ENCODE measurements at places on chromosomes 3 and 15.
A peak's percentile ranks its signal among the peaks of the same experiment; 100 is the strongest.

DNA sequence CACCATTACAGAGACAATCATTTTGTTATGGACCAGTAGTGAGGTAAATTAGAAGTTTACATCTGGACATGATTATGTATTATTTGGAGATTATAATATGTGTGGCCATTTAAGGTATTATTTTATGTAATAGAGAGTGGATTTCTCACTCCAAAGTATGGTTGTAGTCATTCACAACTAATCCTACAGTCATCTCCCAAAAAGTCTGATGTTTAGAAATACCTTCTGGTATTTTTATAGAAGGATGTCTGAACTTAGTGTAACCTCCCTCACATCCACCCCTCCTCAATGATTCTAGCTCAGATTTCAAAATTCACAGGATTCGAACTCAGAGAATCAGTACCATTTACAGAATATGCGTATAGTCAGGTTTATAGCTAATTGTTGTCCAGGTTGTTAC, 346.6 kb upstream of the MEIS2 start:
- no peak for DNase-seq

DNA sequence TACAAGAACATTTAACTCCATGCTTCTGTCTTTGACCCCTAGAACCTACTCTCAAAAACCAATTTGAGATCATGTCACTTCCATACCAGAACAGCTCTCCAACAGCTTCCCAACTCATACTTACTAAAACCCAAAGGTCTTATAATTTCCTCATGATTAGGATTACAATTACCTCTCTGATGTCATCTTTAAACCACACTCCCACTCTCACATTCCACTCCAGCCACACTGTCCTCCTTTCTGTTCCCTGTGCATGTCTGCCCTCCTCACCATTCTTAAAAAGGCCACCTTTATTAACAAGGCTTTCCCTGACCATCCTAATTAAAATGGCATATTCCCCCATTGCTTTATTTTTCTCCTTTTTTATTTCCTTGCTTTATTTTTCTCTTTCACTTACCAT, 18.9 kb downstream of the PHC3 start:
- DNase-seq, result no peak

DNA sequence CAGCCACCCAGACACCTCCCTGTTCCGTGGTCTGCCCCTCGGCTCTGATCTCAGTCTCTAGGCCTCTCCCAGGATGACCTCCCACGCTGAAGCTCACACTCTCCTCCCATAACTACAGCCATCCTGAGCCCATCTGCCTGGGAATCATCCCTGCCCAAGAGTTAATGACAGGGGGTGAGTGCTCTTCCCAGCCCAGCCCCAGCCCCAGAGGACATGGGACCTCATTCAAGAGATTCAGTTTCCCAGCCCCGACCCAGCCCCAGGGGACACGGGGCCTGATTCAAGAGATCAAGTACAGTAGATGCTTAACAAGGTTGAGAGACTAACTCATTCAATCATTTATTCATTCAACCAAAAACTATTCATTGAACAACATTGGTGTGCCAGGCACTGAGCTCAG, 272.0 kb downstream of the XXYLT1 start:
- no peak for DNase-seq

DNA sequence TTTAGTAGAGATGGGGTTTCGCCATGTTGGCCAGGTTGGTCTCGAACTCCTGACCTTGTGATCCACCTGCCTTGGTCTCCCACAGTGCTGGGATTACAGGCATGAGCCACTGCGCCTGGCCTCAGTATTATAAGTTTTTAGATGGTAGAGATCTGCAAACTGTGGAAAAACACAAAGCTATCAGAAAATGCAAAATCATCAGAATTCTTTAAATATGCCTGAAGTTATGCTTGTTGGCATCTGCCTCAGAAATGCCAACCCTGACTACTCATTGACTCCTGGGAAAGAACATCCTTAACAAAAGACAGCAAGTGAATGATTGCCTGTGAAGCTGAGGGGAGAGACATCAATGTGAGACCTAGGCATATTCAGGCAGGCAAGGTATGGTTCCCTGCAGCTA, 94.3 kb upstream of the MB21D2 start:
- no peak for DNase-seq

GRCh38 chr3:99952306-99952705, 134.6 kb downstream of the CMSS1 start:
- no peak for DNase-seq

DNA sequence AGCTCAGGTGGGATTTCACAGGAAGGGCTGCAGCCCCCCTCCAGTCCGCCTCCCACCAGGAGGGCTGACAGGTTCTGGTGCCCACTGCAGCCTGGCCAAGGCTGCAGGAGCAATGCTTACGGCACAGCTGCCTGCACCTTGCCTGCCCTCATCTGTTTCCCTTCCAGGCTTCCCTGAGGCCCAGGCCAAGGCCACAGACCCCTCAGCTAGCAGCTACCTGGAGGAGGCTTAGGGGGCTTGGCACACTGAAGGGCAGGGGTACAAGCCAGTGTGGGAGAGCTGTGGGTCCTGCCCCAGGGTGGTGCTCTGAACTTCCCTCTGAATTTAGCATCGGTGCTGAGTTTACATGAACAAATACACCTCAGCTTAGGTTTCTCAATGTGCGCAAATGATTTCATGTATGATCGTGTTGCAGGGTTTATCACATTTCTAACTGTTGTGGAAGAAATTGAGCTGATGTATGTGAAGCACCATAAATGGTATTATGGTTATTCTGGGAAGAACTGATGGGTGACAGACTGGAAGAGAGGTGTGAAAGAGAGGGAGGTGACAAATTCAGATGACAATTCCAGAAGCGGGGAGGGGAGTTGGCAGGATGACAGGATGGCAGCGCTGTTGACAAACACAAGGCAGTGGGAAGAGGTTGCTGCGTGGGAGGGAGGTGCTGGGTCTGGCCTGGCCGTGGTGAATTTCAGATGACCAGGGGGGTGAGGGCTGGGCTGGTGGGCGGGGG, 6.1 kb downstream of the RHCG start:
- no peak for DNase-seq

- no peak for DNase-seq
Measured at GRCh38 chr3:134334901-134335280, 39.4 kb downstream of the AMOTL2 start.

DNA sequence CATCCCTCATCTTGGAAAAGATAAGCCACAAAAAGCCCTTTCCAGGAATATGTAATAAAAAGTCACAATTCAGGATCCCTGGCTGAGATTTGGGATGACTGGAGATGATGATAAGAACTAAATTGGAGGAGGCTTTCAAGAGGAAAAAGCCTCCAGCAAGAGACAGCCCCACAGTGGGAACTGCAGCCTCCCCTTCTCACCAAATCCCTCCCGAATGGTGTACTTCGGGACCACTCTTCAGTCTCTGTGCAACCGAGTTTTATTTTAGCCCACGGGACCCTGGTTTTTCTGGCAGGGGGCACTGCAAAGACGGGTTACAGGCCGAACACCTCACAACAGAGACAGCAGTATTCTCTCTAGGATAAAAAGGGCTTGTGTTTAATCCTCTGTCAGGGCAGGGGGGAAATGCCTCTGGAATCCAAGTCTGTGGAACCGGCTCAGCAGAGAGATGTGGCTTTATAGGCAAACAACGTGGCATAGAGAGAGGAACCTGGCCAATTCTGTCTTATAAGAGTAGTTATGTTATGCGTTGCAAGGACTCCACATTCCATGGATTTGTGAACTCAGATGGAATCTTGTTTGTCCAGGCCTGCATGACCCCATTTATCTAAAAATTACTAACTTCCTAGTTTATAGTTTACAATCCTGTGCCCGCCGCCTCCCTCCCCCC, 1.2 kb upstream of the LMCD1 start:
- no peak for DNase-seq

- peak; percentile 88 for DNase-seq
Measured at GRCh38 chr3:123089611-123090331, 22.9 kb downstream of the PDIA5 start.

GRCh38 chr15:100264994-100265640, 76.7 kb downstream of the ADAMTS17 start:
- no peak for DNase-seq

DNA sequence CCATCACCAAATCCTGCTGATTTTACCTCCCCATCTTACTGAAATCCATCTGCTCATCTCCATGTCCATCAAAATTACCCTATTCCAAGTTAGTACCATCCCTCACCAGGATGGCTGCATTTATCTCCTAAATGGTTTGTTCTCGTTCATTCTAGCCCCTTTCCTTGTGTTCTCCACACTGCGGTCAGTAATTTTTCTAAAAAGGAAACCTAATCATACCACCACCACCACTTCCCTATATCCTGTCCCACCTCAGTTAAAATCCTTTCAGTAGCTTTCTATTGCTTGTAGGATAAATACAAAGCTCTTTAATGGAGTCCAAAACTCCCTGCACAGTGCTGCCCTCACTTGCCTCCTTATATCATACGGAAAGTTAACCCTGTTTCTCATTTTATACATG, 51.1 kb downstream of the UACA start:
- DNase-seq, result no peak

DNA sequence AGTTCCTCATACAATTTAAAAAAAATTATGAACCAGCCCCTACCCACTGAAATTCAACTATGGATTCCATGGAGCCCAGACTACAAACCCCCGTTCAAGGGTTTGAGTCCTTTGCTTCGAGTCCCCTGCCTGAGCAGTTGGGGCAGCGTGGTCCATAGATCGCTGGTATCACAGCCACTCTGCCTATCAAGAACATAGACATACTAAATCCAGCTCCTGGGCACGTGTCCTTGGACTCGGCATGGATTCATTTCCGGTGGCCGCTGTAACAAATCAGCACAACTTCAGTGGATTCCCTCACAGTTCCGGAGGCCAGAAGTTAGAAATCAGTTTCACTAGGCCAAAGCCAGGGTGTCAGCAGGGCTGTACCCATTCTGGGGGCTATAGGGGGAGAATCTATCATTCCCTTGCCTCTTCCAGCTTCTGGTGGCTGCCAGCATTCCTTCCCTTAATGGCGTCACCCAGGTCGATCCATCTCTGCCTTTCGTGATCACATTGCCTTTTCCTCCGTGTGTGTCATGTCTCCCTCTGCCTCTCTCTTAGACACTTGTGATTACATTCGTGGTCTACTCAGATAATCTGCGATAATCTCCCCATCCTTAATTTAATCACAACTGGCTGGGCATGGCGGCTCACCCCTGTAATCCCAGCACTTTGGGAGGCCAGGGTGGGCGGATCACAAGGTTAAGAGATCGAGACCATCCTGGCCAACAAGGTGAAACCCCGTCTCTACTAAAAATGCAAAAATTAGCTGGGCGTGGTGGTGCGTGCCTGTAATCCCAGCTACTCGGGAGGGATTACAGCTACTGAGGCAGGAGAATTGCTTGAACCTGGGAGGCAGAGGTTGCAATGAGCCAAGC, 4.6 kb upstream of the TMEM44 start:
- DNase-seq, result no peak

DNA sequence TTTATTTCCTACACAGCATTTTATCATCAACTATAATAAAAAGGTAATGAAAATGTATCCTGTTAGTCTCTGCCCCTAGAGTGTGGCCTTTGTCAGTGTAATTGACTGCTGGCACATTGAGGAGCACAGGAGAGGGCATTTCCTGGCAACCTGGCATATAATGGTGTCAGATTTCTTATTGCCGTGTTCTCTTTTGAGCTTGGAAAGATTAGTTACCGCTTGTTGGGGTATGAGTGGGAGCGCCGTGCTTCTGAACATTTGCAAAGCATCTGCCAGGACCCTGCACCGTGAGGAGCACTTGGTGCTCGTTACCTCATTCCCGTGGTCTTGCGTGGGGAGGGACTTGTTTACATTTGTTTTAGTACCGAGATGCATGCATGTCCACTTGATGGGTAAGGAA, 124.4 kb downstream of the PTPRG start:
- no peak for DNase-seq

- DNase-seq, result peak; percentile 66
Measured at GRCh38 chr3:14791343-14791945, 27.3 kb upstream of the FGD5 start.

- DNase-seq, result no peak
Measured at GRCh38 chr3:126696701-126697267, 7.3 kb upstream of the CHCHD6 start.
